ENCODE measurements at places on chromosomes 3 and 15.

DNA sequence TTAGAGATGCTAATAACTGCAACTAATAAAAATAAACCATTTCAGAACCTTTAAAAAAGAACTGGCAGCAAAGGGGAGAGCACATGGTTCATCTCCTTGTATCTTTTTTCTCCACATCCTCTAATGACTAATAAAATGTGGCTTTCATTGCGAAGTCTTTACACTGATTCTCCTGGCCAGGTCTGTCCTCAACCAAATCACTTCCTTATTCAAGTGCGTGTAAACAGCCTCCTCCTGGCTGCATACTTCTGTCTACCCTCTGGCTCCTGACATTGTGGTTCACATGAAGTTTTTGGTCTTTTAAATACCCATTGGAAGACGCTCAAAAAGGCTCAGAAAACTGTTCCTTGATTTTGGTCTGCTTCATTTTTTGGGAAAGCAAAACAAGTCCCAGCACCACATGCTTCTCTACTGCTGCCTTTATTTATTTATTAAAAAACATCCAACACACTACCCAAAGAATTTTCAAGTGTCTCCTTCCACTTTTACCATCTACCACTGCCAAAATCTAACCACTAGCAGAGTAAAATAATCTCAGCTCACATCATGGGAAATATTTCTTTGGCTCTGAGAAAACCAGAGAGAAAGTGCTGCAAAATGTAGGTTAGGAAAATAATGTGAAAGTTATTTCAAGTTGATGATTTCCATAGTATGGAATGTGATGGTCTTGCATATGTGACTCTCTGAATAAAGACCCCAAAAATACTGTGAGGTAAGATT is 85.1 kb downstream of the EFL1 start:
- no peak for DNase-seq

- no peak for DNase-seq
Observed at GRCh38 chr15:62550106-62550505, 385.0 kb upstream of the C2CD4B start.

GRCh38 chr3:123621850-123622189 is 37.0 kb upstream of the HACD2 start:
- DNase-seq = no peak

DNA sequence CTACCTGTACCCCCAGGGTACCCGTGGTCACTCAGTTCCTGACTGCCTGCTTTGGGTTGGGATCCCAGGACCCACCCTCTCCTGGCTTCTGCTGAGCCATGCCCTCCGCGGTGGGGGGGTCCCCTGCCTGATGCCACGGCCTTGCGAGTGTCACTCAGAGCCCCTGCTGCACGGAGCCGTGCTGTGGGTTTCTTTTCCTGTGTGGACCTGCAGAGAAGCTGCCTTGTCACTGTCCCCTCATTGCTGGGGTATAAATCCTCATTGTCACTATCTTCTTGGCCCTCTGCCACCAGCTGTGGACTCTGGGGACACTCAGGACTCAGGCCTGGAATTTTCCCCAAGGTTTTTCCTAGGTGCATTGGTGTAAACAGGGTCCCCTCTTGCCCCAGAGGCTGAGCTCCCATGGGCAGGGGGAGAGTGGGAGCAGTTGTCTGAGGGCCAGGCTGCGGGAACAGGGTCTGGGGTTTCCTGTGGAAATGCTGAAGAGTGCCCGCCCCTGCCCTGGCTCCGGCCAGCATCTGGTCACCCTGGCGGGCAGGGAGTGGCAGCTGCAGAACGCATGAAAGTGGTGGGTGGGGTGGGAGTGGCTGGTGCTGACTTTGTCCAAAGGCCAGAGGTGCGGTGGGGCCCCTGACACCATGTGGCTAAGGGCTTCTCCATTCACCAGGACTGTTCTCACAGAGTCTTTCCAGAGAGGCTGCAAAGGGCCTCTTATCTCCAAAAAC is 191.7 kb downstream of the GOLGA6L6 start:
- no peak for DNase-seq

- no peak for DNase-seq
Observed at GRCh38 chr3:100403362-100404249, 2.3 kb downstream of the LNP1 start.

DNA sequence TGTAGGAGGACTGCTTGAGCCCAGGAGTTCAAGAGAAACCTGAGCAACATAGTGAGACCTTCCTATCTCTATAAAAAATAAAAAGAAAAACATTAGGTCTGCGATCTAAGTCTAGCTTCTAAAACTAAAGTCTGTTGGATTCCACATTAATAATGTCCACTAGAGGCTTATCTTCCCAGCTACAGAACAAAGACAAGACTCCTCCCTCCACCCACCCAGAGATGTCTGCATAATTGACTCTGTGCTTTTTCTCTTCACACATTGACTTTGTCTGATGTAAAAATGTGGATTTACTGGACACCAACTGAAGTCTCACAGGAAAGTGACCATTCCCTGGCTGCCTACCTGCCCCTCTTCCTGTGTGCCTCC is 91.8 kb downstream of the ATP10A start:
- DNase-seq = no peak

DNA sequence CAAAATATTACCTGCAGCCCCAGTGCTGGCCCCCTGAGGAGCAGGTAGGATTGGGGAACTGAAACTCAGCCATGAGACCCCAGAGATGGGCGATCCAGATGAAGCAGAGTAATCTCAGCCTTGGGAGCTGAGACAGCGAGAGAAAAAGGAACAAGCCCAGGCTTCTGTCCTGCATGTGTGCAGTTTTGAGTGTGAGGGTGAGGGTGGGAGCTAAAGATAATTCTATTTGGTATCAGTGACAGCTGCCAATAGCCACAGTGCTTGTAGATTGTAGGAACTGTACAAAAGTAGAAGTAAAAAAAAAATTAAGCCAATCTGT is 5.9 kb downstream of the ATP8B4 start:
- no peak for DNase-seq

DNA sequence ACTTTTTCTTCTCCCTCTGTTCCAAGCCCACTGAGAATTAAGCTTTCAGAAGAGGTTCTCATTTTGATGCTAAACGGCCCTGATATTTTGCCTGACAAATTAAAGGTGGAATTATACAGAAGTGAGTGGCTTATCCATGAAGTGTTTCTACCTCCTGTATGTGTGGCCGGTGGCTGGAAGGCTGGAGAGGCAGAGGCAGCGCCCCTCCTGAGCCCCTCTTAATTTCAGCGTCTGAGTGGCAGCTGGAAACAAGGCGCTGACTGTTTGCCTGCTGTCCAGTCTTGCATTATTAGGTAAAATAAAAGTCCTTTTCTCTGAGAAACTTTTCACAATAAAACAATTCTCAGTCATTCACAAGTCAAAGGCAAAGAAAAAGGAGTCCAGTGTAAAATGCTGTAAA is 685.7 kb downstream of the MCTP2 start:
- DNase-seq = no peak

DNA sequence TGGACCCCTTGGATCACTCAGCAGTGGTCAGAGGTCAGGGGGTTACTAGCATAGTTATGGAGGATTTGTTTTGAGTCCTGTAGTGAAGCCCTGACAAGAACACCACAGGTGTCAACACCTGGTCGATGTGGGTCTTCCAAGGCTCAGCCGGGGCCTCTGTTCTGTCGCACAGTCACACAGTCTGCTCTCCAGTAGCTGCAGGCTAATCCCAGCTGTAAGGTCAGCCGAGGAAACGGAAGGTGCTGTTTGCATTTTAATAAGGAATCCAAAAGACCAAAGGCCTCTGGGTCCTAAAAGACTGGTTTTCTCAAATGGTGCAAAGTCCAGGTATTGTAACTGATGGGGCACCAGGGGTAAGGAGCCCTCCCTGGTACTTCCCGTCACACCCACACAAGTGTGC is 71.7 kb downstream of the RPLP1 start:
- DNase-seq = no peak

DNA sequence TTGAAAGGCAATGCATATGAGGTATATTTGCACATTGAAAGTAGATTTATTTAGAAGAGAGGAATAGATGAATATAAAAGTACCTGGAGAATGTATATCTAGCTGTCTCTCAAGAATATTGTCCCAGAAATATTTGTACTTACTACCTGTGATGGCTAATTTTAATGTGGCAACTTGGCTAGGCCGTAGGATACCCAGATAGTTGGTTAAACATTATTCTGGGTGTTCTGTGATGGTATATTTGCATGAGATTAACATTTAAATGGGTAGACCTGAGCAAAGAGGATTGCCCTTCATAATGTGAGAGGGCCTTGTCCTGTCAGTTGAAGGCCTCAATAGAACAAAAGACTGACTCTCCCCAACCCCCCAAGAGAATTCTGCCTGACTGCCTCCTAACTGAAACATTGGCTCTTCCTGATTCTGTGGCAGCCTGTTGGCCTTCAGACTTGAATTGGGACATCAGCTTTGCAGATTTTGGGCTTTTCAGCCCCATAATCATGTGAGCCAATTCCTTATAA is 69.4 kb upstream of the FILIP1L start:
- DNase-seq = no peak

Data from activated CD4-positive, alpha-beta T cell treated with anti-CD3 and anti-CD28 coated beads for 24 hours (primary cell).